ENCODE measurements at places on chromosomes 5 and 9.
A peak's percentile ranks its signal among the peaks of the same experiment; 100 is the strongest.

- DNase-seq: no peak
These were observed 4.3 kb upstream of the TCOF1 start for GRCh38 chr5:150353032-150353675.

DNA sequence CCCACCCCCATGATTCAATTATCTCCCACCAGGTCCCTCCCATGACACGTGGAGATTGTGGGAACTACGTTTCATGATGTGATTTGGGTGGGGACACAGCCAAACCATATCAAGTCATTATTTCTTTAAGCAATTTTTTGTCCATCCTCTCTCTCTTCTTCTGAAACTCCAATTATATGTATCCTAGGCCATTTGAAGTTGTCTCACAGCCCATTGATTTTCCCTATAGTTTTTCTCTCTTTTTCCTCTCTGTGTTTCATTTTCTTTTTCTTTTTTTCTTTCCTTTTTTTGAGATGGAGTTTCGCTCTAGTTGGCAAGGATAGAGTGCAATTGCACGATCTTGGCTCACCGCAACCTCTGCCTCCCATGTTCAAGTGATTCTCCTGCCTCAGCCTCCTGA lies 101.9 kb upstream of the CXCL14 start:
- no peak for DNase-seq

DNA sequence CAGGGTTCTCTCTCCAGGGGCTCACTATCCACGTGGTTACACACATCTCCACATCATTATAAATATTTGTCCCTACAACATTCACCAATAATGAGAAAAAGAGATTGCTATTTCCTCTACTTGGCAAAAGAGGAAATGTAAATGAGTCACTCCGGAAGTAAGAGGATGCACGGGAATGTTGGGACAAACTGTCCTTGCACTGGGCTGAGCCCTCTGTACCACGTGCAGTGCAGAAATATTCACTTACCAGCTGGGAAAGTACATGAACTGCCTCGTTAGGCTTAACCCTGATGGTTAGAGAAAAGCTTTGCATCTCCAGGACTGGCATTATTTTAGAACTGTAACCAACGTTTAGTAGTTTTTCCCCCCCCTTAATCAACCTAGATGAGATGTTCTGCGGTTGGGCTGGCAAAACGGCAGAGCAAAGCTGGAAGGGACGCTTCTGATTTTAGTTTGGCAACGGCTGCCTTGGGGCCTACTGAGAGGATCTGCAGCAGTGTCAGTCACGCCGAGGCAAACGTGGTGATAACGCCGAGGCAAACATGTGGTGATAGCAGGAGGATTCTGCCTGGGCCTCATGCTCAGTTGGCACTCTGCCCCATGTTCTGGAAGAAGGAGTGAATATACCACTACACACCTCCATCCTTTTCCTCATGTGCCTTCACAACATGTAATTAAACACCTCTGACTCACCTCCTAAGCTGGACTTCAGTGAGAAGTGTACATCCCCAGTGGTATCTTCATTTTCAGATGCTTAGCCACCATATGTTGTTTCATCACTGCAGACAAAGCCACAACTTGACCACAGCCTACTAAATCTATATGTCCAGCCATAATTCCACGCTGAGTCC lies 661.4 kb upstream of the KLF4 start:
- peak; percentile 31 for DNase-seq

GRCh38 chr5:82176115-82176814 lies 101.9 kb downstream of the RPS23 start:
- no peak for DNase-seq

- no peak for DNase-seq
These were observed 269.5 kb downstream of the ARHGEF28 start for GRCh38 chr5:73895471-73895870.

GRCh38 chr5:89981878-89982773 lies 427.4 kb downstream of the CETN3 start:
- DNase-seq: no peak

GRCh38 chr9:134558124-134558905 lies 83.3 kb upstream of the COL5A1 start:
- no peak for DNase-seq

GRCh38 chr5:87074072-87074471 lies 193.6 kb upstream of the RASA1 start:
- DNase-seq: no peak

DNA sequence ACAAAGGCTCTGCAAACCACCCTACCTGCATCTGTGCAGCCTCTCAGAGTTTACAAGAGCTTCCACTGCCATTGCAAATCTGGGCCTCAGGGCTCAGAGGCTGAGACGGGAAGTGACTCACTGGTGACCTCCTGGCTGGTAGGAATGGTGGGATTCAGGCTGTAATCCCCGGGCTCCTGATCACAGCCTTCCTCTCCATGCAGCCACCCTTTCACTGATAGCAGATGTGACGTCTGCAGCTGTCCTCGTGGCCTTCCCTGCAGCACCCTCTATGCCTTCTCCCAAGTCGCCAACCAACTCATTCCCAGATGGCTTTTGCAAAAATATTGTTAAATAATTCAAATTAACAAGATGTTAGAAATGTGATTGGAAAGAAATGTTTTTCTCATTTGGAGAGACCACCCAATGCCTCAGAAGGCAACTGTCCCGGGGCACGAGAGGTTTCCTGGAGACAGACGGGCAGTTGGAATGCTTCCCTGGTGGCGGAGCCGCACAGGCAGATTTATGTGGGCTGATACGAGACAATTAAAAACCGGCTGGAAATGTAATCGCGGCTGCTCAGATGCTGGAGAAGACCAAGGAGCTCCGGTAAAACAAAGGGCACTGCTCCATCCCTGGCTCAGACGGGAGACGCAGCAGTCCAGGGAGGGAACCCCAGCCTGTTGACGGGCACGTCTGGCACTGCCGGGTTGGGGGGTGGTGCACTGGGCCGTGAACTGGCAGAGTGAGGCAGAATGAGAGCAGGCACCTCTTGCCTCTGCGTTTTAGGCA lies 34.4 kb upstream of the SLC25A51 start:
- DNase-seq: peak; percentile 55

GRCh38 chr5:177539411-177539810 lies 15.0 kb downstream of the FAM193B start:
- no peak for DNase-seq

GRCh38 chr9:116372081-116372673 lies 218.6 kb downstream of the PAPPA start:
- DNase-seq: no peak

DNA sequence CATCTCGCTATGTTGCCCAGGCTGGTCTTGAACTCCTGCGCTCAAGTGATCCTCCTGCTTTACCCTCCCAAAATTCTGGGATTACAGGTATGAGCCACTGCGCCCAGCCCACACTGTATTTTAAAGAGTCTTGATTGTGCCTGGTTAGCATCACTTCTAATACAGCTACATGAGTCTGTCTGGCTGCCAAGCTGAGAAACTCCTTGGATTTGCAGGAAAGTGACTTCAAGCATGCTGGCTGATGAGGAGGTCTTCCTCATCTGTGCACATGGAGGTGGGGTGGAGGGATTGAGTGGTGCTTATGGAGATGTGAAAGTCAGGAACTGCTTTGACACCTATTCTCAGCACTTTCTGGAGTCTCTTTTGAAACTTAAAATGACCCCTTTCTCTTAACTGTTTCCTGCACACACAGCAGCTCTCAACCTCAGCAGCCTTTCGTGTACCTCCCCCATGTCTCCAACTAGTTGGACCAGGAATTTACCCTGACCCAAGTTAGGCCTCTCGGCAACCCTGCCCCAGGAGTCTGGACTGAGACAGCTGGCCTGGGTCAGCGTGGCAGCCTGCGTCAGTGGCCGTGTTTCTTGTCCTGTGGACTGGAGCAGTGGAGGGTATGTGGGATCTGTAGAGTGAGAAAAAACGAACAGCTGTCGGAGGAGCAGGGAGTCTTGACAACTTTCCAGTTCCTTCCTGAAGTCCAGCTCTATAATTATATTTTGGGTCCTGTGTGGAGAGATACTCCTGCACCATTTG lies 72.5 kb downstream of the ACER2 start:
- DNase-seq: no peak

DNA sequence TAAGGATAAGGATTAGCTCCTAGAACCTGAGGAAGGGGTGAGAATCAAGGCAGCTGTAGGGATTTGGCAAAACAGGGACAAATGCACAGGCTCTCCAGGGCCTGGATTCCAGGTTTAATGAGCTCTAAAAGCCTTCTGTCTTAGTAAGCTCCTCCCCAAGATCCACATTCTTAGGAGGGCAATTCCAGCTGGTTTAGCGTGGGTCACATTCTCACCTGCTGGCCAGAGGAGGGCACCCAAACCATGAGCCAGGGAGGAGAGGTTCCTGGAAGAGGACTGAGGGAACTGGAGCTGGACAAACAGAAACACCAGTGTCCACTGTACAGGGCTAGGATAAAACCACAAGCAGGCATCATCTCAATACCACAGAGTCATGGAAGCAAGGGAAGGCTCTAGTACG lies 480.0 kb downstream of the CCDC171 start:
- DNase-seq: no peak

GRCh38 chr5:84381502-84382362 lies 2.9 kb downstream of the EDIL3 start:
- DNase-seq: no peak

DNA sequence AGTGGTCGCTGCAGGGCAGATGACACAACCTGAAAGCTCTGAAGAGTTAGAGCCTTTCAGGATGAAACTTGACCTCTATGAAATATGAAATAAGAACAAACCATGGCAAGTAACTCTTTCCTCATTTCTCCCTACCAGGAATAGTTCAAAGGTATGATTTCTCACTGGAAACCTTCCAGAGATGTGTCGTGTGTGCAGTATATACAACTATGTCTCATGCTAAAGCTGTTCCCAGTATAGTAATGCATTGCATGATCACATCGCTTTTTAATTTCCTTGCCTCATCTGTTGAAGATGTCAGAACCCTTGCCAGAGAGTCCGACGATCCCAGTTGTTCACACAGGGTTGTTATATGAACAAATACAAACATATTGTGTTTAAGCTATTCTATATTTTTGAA lies 45.8 kb upstream of the RGMB start:
- no peak for DNase-seq

DNA sequence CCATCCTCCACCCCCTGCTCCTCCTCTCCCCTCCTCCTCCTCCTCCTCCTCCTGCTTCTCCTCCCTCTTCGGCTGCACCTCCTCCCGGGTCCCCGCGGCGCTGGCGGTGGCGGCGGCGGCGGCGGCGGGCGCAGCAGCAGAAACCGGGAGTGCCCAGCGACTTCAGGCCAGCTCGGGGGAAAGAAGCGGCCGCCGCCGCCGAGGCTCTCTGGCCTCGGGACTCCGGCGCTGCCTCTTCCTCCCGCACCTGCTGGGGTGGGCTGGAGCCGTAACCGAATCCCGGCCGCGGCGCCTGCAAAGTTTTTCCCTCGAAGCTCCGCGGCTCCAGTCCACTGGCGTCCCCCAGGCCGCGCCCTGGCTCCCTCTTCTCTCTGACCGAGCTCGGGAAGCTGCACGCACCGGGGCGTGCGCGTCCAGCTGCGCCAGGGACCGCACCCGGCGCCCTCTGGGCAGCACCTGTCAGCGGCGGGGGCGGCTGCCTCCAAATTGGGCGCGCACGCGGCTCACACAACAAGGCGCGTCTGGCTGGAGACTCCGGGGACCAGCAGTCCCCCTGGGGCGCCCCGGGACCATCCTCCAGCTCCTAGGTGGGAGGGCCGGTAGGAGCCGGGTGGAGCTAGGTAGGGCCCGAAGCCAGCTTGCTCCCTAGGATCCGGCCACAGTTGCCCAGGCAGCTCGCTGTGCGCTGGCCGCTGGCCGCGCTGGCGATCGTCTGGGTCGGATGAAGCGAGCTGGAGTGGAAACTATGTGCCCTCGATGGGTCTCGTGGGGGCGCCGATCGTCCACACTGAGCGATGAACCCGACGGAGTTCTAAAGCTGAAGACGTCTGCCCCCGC lies at the start of gene MCTP1:
MCTP1 (minus strand) TSS at position 523 of the 837 bp plus-strand sequence.
- no peak for DNase-seq

- DNase-seq: no peak
These were observed 101.9 kb downstream of the HTR1A start for GRCh38 chr5:63860379-63860778.

- no peak for DNase-seq
These were observed 348.5 kb upstream of the RIOK2 start for GRCh38 chr5:97531549-97531948.

- DNase-seq: no peak
These were observed 4.0 kb downstream of the BNIP1 start for GRCh38 chr5:173148354-173148753.

DNA sequence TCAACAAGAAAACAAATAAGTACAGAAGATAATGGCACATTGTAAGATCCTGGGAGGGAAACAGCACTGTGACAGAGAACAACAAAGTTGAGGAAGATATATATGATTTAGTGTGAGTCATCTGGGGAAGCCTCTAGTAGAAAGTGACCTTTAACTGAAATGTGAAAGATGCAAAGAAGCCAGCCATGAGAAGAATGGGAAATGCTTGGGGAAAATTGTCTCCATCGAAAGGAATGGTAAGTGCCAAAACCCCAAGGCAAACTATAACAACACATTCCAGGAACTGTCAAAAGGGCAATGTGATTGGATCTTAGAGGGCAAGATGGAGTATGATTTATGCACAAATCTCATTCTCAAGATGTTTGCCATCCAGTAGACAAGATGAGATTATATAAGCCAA lies 537.8 kb upstream of the BRINP1 start:
- DNase-seq: no peak

DNA sequence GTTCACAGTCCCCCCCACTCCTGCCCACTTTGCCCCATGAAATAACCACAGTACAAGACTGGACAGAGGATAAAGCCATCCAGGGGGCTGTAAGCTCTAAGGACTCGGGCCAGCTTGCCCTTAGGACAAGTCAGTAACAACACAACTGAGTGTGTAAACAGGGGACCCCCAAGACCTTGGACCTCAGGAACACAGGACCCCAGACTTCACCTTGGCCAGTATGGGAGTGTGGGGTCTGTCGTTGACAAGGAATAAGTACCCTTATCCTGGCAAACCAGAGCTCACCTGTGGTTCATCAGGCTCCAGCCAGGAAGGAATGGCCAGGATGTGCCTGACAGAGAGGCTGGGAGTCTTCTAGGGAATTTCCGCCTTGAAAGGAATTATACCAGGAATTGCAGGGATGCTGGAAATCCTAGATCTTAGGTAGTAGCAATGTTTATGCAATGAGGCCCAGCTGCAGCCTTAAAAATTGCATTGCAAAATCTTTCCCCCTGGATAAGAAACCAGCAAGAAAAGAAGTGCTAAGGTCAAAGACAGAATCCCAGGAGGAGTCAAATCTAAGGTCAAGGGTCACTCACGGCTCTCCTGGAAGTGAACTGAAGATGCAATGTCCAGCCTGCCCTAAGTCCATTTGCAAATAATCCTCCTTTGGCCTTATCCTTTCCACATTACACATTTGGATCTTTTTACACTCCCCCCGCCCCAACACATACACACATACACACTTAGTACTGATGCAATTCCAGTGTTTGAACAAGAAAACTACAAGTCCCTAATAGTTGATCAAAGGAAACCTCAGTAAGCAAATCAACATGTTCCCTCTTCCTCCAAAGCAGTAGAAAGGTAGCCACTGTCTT lies 27.3 kb upstream of the TDRD7 start:
- DNase-seq: no peak

GRCh38 chr5:114174837-114175236 lies 187.0 kb upstream of the KCNN2 start:
- no peak for DNase-seq

- DNase-seq: no peak
These were observed 132.6 kb downstream of the PLK2 start for GRCh38 chr5:58327289-58327688.

Measured in non-pigmented ciliary epithelial cell (primary cell).